Ecto neural progenitor cell (in vitro differentiated cells): ENCODE measurements at places on chromosomes 5 and 9.

DNA sequence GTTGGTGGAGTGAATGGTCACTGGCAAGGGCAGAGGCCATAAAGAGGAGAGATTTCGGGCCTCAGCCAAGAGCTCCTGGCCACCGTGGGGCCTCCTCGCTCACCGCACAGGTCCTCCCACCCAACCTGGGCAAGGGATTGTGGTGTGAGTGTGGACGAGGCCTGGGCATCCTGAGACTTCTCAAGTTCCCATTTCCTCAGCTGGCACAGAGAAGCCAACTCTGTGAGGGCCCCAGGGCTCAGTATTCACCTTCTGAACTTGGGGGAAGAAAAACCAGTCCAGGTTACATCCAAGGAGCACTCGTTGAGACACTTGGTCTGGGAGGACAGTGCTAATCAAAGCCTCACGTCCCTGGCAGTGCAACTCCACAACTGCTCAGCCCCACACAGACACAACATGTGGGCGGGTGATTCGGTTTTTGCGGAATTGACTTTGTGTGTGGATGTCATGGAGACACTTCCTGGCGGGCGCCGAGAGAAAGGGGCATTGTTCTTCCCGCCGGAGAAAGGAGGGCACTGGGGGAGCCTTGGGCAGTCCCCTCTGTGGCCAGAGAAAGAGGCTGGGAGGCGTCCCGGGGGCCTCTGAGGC, 28.5 kb upstream of the NKD2 start:
- peak; percentile 52 for DNase-seq

GRCh38 chr9:107486674-107487520, 2.7 kb downstream of the KLF4 start:
- DNase-seq: no peak

DNA sequence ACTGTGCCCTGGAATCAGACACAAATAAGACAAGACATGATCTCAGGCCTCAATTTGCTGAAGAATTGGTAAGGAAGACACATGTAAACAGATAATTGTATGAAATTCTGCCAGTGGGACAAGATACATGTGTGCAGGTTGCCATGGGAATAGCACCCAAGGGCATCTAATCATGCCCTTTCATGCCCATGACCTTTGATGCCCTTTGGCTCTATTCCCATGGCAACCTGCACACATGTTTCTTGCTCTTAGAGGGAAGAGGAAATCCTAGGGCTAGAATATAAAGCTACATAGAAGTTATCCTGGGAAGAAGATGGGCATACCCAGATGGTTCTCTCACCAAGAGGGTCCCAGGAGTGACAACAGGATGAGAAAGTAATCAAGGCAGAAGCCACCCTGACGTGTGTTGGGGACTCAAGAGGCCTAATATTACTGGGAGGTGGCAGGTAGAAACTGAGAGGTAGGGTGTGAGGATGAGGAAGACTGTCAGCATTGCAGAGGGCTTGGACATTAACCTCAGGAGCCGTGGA, 34.4 kb downstream of the P4HA2 start:
- no peak for DNase-seq

GRCh38 chr5:178348356-178349074, 115.9 kb upstream of the PHYKPL start:
- DNase-seq: no peak

DNA sequence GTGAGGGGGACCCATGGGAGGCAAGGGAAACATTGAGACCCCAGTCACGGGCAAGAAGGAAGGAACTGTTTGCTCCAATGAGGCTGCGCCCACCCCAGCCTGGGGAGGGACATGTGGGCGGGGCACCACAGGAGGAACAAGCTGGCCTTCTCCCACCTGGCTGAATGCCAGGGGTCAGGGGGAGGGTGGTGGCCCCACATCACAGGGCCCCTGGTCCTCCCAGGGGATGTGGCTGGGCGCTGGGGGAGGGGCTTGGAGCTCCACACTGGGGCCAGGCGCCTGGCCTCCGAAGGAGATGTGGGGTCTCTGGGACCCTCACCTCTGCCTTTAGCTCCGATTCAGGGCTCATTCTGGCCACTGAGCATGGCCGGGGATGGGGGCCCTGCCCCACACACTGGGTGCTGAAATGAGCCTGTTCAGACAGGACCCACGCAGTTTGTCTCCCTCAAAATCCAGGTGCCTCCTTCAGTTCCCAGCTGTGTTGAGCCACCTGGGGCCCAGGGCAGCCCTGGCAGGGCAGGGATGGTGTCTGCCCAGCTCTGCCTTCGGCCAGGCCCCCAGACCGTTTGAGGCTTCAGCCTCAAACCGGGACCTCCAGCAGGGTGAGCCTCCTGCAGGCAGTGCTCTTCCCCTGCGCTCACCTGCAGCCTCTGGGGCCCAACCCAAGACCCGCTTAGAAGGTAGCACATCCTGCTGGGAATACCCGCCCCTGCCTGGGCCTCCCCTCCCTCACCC, 33.2 kb upstream of the NOTCH1 start:
- DNase-seq: no peak

DNA sequence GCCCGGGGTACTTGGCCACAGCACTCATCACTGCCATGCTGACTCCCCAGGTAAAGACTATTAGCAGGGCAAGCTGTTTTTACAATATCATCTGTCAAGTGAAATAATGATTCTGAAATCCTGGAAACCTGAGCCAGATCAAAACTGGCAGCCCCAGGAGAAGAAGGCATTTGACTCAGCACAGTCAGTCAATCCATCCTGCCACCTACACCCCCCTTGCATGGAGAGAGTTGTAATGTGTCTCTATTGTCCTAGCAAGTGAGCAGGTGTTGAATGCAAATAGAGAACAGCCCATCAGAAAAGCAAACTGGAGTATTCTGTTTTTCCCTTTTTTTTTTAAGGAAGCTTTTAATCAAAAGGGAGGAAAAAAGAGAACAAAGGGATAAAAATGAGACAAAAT, 291.2 kb downstream of the BRINP1 start:
- no peak for DNase-seq

- no peak for DNase-seq
Measured at GRCh38 chr5:127053049-127053448, 20.3 kb downstream of the C5orf63 start.

DNA sequence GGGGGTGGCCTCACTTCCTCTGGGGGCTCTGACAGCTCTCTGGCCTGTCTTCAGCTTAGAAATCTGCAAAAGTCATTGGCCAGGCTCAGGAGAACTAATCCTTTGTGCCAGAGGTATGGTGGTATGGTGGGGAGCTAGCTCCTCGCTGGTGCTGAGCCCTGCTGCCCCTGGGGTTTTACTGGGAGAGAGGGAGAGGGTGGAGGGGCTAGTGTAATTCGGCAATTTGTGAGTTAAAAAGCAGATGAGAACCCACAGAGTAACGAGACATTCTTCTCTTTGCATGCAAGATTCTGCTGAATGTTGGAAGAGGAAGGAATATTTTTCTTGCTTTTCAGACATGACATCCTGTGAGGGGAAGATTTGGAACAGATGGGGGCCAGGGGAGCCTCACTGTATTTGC, 65.5 kb upstream of the SPRY4 start:
- no peak for DNase-seq

GRCh38 chr5:152372875-152373274, 32.2 kb downstream of the NMUR2 start:
- no peak for DNase-seq

DNA sequence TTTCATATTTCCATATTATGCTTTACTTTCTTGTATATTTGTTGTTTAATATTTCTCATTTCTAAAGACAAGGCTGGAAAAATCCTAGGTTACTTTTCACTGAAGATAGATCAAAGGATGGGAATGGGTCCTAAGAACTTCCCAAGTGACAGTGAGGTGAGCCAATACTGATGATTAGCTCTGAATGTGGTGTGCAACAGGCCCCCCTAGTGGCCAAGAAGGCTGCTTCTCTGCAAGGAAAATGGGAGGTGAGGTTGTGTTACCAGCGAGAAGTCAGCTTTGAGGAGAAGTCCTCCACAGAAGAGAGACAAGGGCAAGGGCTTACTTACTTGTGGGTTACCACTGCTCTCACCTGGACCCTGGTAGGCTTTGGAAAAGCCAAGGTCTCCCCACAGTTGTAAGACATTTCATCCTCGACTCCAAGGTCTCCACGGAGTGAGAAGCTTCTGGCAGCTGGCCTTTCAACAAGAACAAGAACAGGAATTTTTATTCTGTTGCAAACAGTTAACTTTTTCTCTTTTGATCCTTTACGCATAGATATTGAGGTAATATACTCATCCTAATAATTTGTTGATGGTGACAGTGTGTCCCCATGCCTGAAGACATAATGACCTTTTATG, 69.9 kb downstream of the MAMDC2 start:
- peak; percentile 55 for DNase-seq

DNA sequence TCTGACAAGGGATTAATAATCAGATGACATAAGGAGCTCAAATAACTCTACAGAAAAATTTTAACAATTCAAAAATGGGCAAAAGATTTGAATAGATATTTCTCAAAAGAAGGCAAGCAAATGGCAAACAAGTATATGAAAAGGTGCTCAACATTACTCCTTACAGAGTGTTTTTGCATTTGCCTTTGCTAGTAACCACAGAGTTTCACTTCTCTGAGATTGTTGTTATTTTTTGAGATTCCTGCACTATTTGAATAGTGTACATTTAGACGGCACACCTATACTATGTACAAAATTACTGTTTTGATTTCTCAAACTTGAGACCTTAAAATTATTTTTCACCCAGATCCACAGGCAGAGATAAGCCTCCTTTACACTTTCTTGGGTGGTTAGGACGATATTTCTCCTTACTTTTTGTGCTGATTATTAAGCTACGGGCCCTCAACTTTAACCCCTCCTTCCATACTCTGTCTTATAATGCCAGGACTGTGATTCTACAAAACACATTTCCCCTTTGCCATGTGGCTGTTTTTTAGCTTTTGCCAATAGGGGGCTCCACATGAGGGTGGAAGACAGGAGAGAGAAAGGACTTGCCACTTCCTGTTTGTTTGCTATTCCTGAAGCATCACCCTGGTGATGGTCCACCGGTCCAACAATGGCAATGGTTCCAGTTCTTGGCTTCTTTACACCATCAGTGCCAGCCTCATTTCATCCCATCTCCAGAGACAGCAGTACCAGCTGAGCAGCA, 65.0 kb upstream of the DAP start:
- no peak for DNase-seq

DNA sequence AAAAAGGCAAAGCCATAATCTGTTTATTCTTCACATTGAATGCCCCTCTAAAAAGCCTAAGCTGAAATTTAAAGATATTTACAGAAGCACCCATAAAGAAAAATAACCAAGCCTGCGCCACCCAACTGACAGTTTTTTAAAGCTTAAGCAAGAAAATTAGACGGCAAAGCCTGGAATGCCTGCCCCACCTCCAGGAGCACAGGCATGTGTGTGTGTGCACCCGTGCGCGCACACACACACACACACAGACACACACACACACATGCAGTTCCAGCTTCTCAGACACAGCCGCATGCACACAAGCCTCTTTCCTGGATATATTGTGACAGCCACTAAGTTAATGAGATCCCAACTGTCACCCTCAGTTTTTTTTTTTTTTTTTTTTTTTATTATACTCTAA, 88.2 kb downstream of the FRMD3 start:
- no peak for DNase-seq

DNA sequence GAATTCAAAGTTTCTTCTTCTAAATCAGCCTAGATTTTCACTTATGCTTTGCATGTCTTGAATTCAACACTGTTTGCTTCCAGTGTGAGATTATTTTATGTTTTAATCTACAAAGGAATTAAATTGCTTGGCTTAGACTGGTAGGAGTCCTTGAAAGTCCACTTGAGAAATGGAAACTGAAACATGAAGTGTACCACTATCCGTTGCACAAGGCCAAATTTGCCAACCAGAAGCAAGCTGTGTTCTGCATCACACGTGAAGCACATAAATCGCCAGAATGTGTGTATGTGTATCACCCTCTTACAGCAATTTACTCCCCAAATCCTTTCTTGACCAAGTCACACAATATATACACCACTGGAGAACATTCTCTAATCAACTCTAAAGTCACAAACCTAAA, 10.3 kb downstream of the SEMA6A start:
- DNase-seq: no peak

DNA sequence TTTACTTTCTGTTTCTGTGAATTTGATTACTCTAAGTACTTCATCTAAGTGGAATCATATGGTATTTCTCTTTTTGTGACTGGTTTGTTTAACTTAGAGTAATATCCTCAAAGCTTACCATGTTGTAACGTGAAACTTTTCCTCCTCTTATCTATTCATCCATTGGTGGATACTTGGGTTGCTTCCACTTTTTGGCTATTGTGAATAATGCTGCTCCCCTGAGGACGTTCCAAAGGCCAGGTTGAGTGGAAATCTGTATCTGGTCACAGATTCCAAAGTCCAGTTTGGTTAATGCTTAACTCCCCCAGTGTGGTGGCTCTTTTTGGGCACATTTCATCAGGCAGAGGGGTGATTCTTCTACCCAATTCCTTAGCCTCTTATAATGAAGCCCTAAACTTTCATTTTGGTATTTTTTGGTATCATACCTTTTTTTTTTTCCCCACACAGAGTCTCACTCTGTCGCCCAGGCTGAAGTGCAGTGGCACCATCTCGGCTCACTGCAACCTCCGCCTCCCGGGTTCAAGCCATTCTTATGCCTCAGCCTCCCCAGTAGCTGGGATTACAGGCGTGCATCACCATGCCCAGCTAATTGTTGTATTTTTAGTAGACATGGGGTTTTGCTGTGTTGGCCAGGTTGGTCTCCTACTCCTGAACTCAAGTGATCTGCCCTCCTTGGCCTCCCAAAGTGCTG, 65.4 kb downstream of the CMYA5 start:
- DNase-seq: no peak

GRCh38 chr9:99090336-99091130, 14.4 kb upstream of the TGFBR1 start:
- no peak for DNase-seq

GRCh38 chr5:167952278-167952995, 339.0 kb upstream of the WWC1 start:
- DNase-seq: peak; percentile 51

DNA sequence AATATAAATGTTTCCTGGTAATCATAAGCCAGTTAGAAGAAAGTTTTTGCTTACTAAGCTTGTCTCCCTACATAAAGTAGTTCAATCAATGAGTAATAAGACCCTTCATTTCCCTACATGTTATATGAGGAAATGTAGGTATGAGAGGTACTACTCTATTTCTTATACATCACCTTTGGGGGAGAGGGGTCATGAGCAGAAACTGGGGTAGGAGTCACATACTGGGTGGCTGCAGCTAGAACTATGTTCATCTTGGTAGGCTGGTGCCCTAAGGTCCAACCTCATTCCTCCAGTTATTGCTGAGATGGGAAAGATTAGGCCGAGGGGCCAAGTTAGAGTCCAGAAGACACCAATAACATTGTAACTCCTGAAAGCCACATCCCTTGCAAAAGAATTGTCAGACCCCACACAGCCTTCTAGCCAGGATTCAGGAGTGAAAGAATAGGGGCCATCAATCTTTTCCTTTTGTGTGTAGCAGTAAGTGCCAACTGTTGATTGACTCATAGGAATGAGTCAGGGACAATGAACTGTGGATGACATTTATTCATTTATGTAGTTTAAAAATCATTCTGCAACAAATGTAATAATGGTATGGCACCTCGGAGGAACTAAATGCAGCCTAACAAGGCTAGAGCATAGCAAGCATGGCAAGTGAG, 21.6 kb upstream of the SREK1 start:
- DNase-seq: no peak

GRCh38 chr9:136328622-136329041, 1.3 kb downstream of the GPSM1 start:
- peak; percentile 70 for DNase-seq
